ENCODE measurements at places on chromosomes 5 and 9. TPM values are rescaled to one million over a fixed set of nuclear protein-coding genes. Genes with fewer than 3 reads are reported as not detected.

The BNC2 gene
- total RNA-seq: 3.5 TPM

- DNase-seq: peak; percentile 81
Observed at GRCh38 chr9:71647094-71647591, 121.2 kb downstream of the CEMIP2 start.

DNA sequence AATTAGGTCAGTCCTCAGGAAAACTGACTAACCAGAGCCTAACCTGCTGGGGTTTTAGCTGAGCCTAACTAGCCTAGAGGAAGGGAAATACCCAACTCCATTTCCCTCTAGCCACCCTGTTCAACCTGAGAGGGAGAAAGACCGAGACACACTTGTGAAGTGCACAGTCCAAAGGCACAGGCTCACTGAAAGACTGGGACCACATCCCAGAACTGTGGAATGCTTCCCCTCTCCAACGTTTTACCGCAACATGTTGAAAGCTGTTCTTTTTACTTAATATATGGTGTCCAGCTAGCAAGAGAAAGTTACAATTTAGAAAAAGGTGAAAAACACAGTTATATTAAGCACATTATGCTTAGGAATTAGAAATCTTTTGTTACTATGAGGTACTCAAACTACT, 76.8 kb upstream of the SIMC1 start:
- DNase-seq: no peak

The ANKRD34B gene
- not detected for total RNA-seq

The ENTPD8 gene
- not detected for total RNA-seq

The GLRA1 gene
- total RNA-seq: not detected

- DNase-seq: no peak
Observed at GRCh38 chr5:154358516-154359220, 87.1 kb upstream of the SAP30L start.

- DNase-seq: peak; percentile 24
Observed at GRCh38 chr9:36325081-36325828, 67.0 kb upstream of the GNE start.
